ENCODE measurements at places on chromosomes 13 and 19.

DNA sequence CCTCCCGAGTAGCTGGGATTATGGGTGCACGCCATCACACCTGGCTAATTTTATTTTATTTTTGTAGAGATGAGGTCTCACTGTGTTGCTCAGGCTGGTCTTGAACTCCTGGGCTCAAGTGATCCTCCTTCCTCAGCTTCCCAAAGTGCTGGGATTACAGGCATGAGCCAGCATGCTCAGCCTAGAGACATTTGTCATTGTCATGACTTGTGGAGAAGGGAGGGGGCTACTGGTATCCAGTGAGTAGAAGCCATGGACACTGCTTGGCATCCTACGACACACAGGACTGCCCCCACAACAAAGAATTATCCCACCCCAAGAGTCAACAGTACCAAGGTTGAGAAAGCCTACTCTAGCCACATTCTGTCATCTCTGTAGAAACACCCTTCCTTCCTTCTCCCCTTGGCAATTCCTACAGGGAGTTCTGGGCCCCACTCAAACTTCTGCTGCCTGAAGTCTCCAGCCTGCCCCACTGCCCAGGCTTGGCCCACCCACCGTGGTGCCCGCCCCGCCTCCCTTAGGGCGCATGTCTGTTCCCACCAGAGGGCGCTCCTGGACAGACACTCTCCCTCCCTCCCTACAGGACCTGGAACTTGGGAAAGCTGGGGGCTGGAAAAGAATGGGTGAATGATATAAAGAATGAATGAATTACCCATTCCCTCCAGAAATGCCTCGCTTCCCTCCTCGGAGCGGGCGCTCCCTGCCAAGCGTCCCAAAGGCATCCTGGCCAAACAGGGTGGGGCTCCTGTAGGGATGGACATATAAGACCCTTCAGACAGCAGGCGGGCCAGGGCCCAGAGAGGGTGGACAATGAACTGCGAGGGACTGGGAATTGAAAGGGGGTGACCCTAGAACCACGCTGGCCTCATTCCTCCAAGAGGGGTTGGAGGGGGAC is 5.5 kb upstream of the EMP3 start:
- no peak for DNase-seq

DNA sequence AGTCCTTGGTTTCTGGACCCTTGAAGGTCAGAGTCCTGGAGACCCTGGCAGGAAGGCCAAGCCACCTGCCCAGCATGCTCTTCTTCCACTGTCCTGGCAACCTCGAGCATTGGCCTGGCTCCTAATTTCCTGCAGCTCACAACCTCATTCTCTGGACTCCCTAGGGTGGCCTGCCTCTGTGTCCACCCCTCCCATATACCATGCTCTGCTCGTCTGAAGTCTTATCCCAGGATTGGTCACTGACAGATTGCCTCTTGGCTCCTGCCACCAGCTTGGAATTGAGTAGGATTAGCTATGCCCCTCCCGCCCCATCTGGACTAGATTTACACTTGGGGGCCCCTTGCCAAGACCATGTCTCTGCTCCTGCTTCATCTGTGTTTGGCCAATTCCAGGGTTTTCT is 17.1 kb upstream of the WASF3 start:
- DNase-seq, result no peak

DNA sequence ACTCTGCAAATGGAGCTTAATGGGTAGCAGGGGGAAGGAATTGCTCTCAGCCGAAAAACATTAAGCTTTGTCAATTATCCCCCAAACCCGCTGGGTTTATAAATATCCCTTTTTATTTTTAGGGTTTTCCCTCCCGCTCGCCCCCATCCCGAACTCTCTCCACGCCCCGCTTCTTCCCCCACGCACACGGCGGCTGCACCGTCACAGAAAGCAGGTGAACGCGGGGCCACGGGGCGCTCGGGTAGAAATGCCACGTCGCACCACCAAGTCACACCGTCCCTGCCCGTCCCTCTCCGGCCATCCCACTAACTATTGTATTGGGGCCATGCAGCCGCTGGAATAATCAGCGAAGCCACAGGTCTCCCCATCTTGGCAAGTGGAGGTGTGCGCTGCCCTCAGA is 3.5 kb downstream of the PTPRS start:
- no peak for DNase-seq

DNA sequence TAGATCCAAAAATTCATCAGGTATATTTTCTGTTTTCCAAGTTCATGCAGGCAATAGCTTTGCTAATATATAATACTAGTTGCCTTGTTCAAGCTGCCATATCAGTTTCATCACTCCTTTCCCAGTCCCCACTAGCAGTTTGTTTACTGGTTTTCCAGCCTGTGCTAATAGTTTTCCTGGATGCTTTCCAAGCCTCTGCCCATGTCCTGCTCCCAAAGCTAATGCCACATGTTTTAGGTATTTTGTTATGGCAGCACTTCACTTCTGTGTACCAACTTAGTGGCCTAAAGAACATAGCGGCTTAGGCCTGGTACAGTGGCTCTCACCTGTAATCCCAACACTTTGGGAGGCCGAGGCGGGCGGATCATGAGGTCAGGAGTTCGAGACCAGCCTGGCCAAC is 28.1 kb upstream of the ZNF527 start:
- DNase-seq, result no peak

DNA sequence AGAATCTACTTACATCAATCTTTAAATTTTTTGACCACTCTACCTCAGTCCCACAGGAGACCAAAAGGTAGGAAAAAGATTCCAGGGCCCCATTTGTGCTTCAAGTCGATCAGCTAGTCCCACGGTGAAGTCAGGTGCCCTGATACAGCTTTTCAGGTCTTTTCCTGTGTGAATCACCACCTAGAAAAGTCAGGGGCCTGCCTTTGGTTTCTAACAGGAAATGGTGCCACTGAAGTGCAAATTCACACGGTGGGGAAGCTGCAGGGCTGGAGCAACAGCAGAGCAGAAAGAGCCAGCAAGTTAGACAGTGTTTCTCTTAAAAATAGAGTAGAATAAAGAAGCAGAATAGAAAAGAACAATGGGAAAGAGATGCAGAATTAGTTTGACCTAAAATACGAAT is 107.5 kb downstream of the KLF12 start:
- DNase-seq, result no peak

DNA sequence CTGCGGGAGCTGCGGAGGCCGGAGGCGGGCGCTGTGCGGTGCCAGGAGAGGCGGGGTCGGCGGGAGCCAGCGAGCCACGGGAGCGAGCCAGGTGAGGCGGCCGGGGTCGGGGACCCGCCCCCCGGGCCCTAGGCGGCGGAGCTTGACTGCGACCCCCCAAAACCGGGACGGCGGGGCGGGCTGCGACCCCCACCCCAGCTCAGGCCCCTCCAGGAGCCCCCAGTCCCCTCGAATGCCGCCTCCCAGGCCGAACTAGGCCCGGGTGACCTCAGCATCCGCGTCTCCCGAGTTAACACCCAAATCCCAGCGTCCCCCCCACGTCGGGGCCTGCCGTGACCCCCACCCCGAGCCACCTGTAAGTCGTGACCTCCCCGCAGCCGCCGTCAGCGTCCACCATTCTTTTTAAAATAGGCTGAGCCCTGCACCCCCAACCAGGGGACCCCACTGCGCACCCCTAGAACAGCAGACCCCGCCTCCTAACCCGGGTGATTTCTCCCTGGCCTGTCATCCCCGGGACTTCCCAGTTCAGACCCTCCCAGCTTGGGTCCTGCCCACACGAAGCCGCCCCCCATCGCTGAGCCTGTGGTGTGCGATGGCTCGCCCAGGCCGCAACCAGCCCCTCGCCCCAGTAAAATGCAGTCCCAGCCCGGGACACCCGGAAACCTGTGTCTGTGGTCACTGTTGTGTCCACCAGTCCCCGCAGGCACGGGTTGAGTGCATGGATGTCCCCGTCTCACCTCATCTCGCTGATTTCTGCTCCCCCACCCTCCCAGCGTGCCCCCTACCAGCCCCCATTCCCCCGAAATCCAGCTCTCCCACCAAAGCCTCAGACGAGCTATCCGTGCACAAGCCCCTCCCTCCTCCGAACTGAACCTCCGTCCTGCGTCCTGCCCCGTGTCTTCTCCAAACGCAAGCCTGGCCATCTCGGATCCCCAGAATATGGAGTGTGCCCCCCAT is 551 bp downstream of the FZR1 start:
- DNase-seq, result no peak

DNA sequence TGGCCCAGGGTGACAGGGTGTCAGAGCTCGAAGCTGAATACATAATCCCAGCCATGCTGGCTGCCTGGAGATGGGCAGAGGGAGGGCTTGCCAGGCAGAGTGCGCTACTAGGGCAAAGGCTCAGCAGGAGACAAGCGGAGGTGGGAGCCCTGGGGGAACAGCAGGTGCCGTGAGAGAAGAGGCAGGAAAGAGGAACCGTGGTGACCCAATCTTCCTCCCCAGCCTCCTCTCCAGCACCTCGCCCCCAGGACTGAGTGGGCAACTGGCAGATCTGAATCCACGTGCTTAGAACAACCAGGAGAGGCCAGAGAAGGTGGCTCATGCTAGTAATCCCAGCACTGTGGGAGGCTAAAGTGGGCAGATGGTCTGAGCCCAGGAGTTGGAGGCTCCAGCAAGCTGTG is 11.0 kb upstream of the CCL25 start:
- no peak for DNase-seq

Data from left renal cortex interstitium (tissue), 4 donors.